Mesothelial cell of epicardium (in vitro differentiated cells): ENCODE measurements at places on chromosomes 2 and 18. TPM values are rescaled to one million over a fixed set of nuclear protein-coding genes. Genes with fewer than 3 reads are reported as not detected.

Gene DUSP2
- total RNA-seq = 38.3 to 42.7 TPM (median 40.6 TPM) in 3 replicates

DNA sequence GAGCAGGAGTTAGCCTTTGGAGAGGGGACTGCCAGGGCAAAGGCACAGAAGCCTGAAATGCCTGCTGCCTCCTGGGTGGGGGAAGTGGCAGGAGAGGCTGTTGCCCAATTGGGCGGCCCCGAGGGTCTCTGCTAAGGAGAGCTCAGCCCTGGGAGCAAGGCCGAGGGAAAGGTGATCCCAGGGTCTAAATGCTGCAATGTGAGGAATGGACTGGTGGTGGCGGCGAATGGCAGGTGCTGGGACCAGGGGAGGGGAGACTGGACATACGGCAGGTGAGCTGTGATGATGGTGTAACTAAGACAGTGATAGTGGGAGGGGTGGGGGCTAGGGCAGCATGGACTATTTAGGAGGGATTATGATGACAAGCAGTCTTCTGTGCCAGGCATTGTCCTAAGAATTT is 104.0 kb downstream of the DYSF start:
- H3K27me3 ChIP-seq = no peaks in the 10 kb centered on the region
- no peak overlapping the region for H3K27ac ChIP-seq
- DNase-seq = no peak
- no peaks in the 10 kb centered on the region for H3K36me3 ChIP-seq
- peaks cover 55% of the 10 kb centered on the region for H3K4me1 ChIP-seq
- H3K4me3 ChIP-seq = no peak overlapping the region

GRCh38 chr18:54964741-54965140 is 5.5 kb upstream of the CCDC68 start:
- no peak for DNase-seq
- H3K27me3 ChIP-seq = no peaks in the 10 kb centered on the region
- H3K4me1 ChIP-seq = no peaks in the 10 kb centered on the region
- no peak overlapping the region for H3K4me3 ChIP-seq
- no peak overlapping the region for H3K27ac ChIP-seq
- H3K36me3 ChIP-seq = no peaks in the 10 kb centered on the region

Gene RND3
- total RNA-seq = 140 to 145 TPM (median 144 TPM) in 3 replicates

DNA sequence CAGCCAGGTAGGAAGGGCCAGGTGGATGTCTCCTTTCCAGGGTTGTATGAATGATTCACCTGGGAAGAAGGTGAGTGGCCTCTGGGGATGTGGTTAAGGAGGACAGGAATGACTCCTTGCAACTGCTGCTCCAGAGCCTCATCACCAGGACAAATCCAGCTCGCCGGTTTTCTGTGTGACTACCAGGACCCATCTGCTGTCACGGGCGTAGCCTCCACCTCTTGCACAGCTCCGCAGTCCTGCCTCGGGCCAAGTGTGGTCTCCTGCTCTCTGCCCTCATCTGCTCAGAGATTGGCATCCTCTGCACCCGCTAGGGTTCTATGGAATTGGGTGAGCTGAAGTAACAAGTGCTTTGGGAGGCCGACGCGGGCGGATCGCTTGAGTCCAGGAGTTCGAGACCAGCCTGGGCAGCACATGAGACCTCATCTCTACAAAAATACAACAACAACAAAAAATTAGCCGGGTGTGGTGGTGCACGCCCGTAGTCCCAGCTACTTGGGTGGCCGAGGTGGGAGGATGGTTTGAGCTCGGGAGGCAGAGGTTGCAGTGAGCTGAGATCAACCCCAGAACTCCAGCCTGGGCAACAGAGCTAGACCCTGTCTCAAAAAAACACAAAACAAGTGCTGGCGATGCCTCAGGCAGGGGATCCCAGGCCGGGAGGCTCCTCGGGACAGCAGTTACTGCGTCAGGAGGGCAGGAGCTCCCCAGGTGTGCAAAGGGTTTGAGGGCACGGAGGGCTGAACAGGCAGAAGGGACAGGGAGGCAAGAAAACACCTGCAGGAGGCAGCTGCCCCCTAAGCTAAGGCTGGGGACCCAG is 831 bp upstream of the D2HGDH start:
- H3K4me3 ChIP-seq = peak overlapping the region; percentile 62
- peaks cover 12% of the 10 kb centered on the region for H3K4me1 ChIP-seq
- DNase-seq = no peak
- no peak overlapping the region for H3K27ac ChIP-seq

DNA sequence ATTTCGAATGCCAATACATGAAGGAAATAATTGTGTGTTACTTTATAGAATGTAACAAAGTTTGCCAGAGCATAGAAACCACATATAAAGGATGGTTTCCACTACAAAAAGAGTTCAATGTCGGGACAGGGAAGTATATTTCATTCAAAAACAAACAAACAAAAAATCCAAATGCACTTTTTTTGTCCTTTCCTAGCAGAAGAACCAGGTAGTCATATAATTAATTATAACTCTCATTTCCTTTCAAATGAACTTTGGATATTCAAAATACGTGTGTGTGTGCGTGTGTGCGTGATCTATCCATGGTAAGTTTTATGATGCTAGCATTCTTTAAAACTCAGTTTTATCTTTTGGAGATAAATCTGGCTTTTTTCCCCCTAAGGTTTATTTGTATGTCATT is 8.3 kb downstream of the FN1 start:
- peaks cover 46% of the 10 kb centered on the region for H3K36me3 ChIP-seq
- DNase-seq = no peak
- peaks cover 9% of the 10 kb centered on the region for H3K4me1 ChIP-seq
- no peaks in the 10 kb centered on the region for H3K27me3 ChIP-seq
- H3K27ac ChIP-seq = no peak overlapping the region

GRCh38 chr18:37662099-37662498 is 96.5 kb upstream of the CELF4 start:
- no peak for DNase-seq
- H3K4me1 ChIP-seq = peaks cover 7% of the 10 kb centered on the region
- no peak overlapping the region for H3K27ac ChIP-seq
- no peak overlapping the region for H3K4me3 ChIP-seq

GRCh38 chr2:11488809-11489208 is 22.8 kb upstream of the E2F6 start:
- H3K4me3 ChIP-seq = no peak overlapping the region
- H3K4me1 ChIP-seq = peaks cover 10% of the 10 kb centered on the region
- H3K27ac ChIP-seq = no peak overlapping the region
- no peaks in the 10 kb centered on the region for H3K36me3 ChIP-seq
- DNase-seq = no peak
- peaks cover 5% of the 10 kb centered on the region for H3K27me3 ChIP-seq

Gene ELOA2
- not detected in 3 replicates for total RNA-seq

Gene FABP1
- total RNA-seq = 1.0 to 3.8 TPM (median 2.7 TPM) in 3 replicates

GRCh38 chr18:54222922-54223567 is 1.4 kb downstream of the MBD2 start:
- H3K27me3 ChIP-seq = no peaks in the 10 kb centered on the region
- no peaks in the 10 kb centered on the region for H3K36me3 ChIP-seq
- H3K4me1 ChIP-seq = peaks cover 36% of the 10 kb centered on the region
- DNase-seq = no peak
- peak overlapping the region; percentile 99 for H3K27ac ChIP-seq
